Stimulated activated CD4-positive, alpha-beta T cell treated with anti-CD3 and anti-CD28 coated beads, Interleukin-1b, Interleukin-23, amount 100 ng/mL, for 4 hours (primary cell): ENCODE measurements at places on chromosomes 13 and 19.

GRCh38 chr19:28543244-28543776 lies 669.6 kb downstream of the UQCRFS1 start:
- DNase-seq, result no peak

- DNase-seq, result no peak
These were observed 34.6 kb upstream of the SLC10A2 start for GRCh38 chr13:103100830-103101229.

- DNase-seq, result no peak
These were observed 160.8 kb upstream of the SERP2 start for GRCh38 chr13:44212633-44213396.

GRCh38 chr13:29721766-29722165 lies 126.3 kb upstream of the SLC7A1 start:
- DNase-seq, result no peak

DNA sequence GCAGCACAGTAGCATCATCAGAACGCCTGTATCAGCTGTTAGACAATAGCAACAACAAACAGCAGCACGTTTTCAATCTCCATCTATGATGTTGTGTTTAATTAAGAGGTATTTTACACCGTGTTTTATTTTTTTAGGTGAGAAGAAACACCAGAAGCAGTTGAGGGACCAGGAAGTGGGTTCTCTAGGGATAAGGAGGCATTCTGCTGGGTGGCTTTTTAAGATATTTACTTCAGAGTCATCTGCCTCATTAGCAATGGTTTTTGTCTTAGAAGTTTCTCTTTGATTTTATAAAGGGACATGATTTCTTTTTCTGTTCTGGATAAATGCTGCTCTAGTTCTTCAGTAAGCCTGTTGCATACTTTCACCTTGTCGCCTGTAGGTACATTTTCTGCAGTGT lies 8.2 kb downstream of the CKAP2 start:
- no peak for DNase-seq

DNA sequence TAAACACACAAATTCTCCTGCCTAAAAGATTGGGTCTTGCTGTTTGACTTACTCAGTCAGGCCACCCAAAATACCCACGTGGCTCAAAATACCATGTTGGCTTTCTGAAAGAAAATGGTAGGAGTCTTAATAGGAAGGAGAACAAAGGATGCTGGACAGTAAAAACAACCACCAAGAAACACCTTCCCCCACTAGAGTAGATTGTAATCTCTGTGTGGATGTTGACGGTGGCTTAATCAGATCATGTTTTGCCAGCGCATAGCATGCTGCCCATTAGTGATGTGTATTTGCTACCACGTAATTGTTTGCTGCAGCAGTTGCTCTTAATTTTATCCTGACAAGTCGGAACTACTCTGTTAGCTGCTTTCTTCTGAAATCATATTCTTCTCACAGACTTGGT lies 1229.3 kb upstream of the SLC10A2 start:
- DNase-seq, result no peak

DNA sequence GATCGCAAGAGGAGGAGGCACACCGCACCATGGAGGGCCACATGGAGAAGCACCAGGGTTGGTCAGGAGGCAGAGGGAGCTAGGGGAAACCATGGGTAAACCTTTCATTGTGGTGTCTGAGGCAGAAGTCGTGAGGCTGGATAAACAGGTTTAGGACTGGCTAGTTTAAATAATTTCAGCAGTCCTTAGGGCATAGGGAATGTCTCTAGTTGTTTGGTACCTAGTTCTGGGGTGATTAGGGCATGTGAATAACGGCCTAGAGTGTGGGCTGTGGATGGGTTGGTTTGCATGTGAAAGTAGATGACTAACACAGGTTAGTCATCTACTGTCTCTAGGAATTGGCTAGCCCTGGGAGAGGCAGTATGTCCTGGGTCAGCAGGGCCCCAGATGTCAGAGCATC lies 102.3 kb downstream of the STOML3 start:
- no peak for DNase-seq

DNA sequence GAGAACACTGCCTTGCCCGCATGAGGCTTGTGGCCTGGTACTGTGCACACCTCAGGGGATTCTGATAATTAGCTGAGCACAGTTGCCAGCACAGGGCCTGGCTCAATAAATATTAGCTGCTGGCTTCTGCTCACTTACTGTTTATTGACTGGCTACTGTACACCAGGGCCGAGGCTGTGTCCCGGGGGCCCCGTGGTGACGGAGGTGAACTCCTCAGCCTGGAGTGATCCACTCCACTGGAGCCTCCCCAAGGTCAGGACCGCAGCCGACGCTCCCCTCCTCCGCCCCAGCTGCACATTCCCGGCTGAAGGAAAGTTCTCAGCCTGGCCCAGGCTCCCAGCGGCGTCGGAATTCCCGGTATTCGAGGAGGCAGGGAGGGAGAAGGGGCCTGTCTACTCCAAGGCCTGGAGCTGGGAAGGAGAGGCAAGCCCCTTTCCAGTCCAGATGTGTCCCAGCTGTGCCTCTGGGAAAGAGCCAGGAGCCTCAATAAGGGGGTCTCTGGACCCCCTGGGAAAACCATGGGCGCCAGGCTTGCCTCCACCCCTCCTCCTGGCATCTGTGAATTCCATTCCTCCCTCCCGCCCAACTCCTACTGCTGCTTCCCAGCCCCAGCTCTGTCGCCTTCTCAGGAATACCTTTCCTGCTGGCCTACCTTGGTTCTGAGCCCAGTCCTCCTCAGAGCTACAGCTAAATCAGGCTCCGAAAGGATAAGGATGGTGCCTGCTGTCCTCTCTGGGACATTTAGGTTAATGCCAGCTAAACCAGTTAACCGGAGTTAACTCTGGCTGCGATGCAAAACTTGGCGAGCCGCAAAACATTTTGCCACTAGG lies 7.3 kb downstream of the RPS16 start:
- DNase-seq, result no peak

DNA sequence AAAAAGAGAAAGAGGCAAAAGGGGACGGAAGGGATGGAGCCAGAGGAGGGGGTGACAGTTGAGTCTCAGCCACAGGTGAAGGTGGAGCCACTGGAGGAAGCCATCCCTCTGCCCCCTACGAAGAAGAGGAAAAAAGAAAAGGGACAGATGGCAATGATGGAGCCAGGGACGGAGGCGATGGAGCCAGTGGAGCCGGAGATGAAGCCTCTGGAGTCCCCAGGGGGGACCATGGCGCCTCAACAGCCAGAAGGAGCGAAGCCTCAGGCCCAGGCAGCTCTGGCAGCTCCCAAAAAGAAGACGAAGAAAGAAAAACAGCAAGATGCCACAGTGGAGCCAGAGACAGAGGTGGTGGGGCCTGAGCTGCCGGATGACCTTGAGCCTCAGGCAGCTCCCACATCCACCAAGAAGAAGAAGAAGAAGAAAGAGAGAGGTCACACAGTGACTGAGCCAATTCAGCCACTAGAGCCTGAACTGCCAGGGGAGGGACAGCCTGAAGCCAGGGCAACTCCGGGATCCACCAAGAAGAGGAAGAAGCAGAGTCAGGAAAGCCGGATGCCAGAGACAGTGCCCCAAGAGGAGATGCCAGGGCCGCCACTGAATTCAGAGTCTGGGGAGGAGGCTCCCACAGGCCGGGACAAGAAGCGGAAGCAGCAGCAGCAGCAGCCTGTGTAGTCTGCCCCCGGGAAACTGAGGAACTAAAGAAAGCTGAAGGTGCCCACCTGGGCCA lies 2.5 kb downstream of the POLR1G start:
- DNase-seq, result no peak

DNA sequence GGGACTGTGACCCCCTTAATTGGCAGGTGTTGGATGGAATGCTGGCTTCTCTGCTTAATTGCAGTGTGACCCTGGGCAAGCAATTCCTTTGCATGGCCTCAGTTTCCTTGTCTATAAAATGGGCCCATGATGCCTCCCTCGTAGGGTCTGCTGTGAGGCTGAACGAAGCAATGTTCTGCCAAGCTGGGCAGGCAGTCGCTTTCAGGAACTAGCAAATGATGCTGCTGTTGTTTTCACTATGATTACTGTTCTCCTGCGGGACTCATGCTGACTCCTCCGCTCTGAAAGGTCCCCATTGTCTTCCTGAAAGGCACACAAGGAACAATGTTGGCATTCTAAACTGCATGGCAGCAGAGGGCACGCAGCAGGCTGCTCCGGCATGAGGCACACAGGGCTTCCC lies 6.8 kb downstream of the BICRA start:
- DNase-seq, result no peak
